ENCODE measurements at places on chromosomes 4 and X.

DNA sequence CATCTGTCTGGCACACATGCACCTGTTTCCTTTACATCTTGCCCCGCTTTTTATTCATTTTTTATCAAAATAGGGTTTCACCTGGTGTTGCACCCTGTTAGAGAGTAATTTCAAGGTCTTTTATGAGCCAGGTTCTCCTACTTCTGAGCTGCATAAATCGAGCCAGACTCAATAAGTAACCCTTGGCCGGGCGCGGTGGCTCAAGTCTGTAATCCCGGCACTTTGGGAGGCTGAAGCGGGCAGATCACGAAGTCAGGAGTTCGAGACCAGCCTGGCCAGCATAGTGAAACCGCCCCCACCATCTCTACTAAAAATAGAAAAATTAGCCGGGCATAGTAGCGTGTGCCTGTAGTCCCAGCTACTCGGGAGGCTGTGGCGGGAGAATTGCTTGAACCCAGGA, 1.0 kb upstream of the PPP2R3B start:
- DNase-seq: no peak

DNA sequence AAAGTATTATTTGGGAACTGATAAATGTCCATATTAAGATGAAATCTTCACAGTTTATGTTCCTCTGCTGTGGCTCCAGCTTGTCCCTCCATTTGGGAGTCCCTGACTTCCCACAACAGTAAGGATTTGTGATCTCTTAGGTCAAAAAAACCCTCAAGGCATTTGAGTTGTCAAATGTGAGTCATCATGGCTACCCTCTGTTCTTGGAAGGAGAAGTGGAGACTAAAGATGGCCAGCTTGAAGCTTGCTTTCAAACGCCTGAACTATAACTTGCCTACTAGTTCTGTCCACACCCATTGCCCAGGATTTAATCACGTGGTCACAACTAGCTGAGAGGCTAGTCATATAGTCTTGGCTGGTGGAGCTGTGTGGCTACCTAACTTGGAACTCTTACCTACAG, 107.8 kb downstream of the CCNG2 start:
- no peak for DNase-seq

- DNase-seq: no peak
These were observed 3.0 kb downstream of the STOX2 start for GRCh38 chr4:183907871-183908683.

DNA sequence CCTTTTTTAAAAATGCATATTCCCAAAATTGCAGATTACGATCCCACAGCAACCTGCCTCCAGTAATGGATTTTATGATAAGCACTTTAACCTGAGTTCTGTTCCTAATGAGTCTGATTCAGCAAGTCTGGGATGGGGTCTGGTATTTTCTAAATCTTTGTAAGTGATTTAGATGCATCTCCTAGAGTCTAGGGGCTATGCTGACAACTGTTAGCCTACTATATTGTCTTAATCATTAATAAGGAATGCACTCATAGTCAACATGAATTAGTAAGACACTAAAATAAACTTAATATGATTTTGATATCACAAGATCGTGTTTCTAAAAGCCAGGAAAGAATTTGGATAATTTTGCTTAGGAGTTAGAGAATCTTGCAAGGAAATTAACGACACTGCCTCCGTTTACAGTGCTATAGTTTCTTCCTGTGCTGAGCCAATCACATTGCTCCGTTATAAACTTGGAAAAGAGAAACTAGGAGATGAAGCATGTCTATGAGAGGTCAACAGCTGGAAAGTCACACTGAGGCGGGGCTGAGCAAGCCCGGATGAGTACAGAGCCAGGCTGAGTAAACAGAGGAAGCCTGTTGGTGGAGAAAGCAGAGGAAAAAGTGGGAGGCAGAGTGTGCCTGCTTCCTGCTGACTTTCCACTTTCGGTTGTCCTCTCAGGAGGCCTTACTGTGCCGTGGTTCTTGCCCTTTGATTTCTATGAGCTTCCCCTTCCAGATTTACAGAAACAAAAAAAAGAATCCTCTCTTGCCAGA, 5.4 kb downstream of the SCARB2 start:
- no peak for DNase-seq

- peak; percentile 60 for DNase-seq
These were observed 15.7 kb downstream of the OFD1 start for GRCh38 chrX:13750204-13750603.

DNA sequence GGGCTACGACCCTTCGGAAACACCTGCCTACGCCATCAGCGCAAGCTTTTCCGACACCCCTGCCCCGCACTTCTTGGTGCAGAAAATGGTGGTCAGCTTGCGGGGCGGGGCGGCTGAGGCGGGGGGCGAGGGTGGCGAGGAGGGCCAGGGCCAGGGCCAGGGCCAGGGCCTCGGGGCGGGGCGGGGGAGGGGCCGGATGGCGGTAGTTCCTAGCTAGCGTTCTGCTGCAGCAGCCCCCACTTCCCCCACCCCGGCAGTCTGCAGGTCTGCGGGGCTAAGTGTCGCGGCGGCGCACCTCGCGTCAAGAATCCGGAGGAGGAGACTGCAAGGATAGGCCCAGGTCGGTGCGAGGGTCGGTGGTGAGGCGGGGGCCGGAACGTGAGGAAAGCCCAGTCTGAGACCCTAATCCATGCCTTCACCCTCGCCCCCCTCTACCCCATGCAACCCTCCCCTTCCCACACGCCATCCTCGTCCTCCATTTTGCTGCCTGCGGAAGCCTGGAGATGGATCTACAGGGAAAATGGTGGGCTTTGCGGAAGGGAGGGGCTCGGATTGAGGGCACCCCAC, 600 bp downstream of the BEX4 start:
- DNase-seq: no peak

DNA sequence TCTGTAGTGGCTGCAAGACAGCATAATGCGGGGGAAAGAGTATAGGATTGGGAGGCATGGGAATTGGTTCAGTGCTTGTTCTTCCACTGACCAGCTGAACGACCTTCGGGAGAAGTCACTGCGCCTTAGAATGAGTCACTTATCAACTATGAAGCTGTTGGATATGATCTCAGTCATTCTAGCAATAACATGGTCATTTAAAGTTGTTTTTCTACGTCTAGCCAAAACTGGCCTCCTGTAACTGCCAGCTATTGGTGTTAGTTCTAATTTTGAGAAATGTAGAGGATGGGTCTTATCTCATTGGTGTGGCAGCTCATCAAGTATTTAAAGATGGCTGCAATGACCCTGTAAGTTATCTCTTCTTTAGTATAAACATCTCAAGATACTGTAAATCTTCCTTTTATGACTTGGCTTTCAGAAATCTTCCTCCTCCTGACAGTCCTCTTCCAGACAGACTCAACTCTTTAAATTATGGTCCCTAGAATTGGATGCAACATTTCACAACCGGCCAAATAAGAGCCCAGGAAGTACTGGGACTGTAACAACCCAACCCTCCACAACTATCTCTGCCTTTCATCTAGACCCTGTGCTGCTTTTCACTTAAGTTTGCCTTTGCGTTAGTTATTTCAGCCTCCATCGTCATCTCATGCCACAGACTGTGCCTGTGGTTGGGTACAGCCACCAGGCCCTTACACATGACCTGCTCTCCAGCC, 243.3 kb downstream of the CBR4 start:
- no peak for DNase-seq

DNA sequence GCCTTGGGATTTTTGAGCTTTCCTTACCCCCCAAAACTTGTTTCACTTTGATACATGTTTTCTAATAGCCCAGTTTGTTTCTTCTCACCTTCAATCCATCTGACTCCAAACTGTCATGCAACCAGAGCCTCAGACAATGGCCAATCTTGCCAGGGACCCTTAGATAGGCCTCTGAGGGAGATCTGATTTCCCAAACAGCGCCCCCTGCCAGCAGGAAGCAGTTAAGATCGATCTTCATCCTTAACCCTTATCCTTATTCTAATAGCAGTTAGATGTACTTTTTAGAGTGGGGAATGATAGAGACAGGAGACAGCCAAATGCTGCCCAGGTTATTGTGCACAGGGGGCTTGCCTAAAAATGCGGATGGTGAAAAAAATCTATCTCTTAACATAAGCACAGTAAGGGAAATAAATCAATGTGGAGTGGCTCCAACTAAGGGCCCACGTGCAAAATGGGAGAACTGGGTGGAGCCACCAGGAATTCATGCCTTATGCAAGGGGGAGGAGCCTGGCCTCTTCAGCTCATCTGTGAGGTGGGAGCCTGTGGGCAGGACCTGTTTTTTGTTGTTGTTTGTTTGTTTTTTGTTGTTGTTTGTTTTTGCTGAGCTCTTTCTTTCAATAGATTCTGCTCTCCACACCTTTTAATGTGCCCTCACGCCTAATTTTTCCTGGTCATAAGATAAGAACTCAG, 833.6 kb upstream of the AGA start:
- no peak for DNase-seq

- DNase-seq: no peak
These were observed 59.2 kb downstream of the SLC7A11 start for GRCh38 chr4:138182838-138183426.

DNA sequence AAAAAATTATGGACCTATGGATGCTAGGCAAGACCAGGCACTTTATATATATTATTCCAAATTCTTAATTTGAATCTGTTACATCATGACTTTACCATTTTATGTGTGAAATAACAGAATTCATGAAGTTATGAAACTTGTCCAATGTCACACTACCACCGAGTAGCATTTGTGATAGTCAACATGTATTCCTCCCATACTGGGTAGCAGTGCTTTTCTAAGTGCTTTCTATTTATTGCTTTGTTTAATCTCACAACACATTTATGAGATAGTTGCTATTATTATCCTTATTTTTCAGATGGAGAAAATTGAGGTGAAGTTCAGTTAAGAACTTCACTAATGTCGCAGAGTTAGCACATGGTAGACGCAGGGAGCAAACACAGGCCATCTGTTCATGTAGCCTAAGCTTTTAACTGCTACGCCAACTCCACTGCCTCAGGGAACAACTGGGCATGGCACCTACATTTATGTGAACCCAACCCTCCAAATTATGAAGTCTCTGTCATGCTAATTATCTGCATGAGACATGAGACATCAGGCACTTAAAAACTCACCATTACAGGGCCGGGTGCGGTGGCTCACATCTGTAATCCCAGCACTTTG, 20.8 kb downstream of the GUCY1A1 start:
- DNase-seq: no peak

All from activated CD4-positive, alpha-beta T cell treated with anti-CD3 and anti-CD28 coated beads, Interleukin-2, Interleukin-4, amounts not matched to agents 100 ng/mL and 50 ng/mL, durations not matched to agents 16 hours and 8 hours (primary cell).